ENCODE measurements at places on chromosomes 2 and 18.

GRCh38 chr2:59779571-59779970 is 773.9 kb downstream of the BCL11A start:
- no peak for DNase-seq

DNA sequence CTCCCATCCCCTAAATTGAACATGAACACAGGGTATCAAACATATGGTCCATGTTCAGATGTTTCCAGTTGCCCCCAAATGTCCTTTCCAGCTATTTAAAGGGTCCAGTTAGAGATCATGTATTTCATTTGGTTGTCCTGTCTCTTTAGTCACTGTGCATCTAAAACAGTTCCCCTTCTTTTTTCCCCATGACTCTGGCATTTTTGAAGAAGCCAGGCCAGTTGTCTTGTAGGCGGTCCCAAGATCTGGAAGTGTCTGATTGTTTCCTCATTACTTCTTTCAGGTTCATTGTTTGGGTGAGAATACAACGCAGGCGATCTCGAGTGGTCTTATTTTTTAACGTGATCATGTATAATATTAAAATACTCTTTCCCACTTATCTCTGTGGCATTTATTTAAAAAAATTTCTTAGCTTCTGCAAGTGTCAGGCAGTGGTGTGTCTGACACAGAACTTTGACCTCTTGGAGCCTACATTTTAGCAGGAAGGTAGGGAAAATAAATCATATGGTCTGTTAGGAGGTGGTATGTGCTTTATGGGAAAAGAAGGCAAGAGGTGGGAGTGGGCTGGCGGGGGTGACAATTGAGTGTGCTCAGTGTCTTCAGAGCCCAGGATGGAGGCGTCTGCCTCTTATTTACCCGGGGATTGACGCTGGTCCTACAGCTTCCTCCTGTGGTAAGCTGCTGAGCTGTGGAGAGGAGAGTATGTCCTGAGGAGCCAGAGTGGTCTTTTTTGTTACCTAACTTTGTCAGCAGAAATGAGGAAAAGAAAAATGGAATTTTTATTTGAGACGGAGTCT is 8.1 kb downstream of the RAB31 start:
- no peak for DNase-seq

- no peak for DNase-seq
Observed at GRCh38 chr2:74915743-74916142, 42.7 kb upstream of the POLE4 start.

DNA sequence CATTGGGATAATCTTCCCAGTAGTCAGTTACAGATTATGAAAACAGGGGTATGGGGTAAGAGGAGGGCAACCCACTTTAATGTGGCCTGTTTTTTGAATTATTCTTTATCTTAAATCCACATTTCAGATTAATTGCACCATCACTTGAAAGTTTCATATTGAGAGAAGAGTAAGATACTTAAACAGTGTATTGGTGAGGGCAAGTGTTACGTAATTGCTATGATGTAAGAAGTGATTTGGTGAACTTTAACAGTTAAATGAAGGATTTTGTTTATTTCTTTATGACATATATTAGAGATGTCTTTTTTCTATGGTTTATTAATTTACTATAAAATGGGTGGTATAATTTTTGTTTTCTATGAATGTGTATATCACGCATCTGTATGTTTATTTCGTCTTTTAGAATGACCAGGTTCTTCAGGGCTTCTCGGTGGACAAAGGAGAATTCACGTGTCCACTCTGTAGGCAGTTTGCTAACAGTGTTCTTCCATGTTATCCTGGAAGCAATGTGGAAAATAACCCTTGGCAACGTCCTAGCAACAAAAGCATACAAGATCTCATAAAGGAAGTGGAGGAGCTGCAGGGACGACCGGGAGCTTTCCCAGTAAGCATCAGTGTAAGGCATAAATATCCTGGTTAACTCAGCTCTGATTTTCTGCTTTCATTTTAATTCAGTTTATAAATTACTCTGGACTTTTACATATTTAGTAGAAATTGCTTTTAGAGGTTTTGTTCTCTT is 171.2 kb upstream of the MYO3B start:
- no peak for DNase-seq

DNA sequence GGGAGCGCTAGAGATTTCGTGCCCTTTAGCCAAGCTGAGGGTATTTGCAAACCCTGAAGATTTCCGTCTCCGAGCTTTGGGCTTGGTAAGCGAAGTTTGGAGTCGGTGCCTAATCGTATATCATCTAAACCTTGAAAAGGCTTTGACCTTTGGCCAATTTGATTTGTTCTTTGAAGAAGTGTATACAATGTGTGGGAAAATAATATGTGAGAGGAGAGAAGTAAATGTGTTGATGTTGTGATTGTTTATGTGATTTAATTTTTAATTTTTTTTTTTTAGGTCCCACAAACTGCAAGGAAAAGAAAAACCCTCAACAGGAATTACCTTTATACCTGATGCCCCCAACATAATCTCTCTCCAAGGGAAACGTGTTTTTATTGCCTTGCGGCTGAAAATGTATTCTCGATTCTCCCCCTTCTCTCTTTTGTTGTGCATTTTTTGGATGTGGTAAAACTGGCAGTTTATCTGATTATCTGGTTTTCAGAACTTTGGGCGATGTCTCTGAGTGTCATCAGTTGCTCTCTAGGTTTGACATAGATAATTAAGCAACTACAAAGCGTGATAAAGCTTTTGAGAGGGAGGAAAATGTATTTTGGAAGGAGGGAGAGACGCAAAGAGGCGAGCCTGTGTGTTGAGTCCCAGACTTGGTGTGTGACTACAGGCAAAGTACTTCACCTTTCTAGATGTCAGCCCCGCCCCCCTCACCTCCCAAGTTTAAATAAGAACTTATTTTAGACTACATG is 912 bp upstream of the FBXO11 start:
- DNase-seq: no peak

DNA sequence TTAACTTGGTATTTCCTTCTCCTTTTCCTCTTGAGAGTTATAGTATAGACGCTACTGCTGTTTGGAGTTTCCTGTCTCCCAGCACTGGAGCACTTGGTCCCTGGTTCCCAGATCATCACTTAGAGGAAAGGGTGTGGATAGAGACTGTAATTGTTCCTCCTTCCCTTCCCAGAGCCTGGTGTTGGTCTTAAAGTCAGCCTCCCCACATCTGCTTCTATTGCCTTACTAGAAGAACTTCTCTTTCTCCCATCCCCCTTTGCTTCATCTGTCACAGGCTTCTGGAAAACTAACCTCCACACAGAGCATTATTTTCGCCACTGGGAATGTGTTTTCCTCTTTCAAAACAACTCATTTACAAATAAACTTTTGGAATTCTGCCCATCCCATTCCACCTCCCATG is 131.0 kb downstream of the CCDC85A start:
- no peak for DNase-seq

DNA sequence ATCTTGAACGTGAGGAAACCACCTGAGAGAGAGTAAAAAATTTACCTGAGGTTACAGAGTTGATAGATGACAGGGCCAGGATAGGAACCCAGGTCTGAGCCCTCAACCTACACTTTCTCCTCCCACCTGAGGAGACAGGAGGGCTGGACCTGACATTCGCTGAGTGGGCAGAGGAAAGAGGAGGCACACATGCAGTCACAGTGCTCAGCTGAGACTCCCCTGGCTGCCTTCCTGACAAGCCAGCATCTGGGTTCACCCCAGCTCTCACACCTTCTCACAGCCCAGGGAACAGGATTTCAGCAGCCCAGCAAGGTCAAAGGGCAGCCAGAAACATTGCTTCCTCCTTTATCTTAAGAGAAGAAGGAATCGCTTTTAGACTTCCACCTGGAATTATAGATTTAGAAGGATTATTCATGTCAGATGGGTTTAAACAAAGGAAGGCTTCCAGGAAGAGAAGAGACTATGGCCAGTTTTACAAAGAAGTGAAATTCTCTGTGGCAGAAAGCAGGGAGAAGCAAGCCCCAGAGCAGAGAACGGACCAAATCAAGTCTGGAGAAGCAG is 18.1 kb upstream of the PKDCC start:
- no peak for DNase-seq

DNA sequence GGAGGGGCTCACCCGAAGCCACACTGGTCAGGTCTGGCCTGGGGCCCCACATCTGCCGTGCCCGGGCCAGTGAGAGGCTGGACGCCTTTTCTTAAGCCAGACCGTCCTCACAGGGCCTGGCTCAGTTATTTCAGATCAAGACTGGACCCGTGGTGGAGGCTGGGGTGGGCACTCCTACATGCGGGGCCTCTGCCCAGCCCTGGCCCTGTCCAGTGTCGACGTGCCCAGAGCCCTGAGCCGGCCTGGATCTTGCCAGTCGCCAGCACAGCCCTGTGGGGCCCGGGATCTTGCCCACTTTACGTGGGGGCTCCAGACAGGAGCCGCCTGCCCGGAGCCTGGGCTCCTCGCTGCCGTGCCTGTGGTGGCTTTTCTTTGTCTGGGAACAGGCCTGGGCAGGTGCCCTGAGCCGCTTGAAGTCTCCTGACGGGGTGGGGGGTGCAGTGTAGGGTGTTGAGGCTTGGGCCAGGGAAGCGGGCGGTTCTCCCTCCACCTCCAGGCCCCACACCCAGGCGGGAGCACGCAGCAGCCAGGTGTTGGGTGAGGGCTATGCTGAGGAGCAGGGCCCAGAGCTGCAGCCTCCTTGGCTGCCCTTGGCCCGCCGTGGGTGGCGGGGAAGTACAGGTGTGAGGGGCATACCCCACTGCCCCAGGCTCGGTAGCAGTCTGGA is 6.0 kb downstream of the GPC1 start:
- DNase-seq: peak; percentile 60

DNA sequence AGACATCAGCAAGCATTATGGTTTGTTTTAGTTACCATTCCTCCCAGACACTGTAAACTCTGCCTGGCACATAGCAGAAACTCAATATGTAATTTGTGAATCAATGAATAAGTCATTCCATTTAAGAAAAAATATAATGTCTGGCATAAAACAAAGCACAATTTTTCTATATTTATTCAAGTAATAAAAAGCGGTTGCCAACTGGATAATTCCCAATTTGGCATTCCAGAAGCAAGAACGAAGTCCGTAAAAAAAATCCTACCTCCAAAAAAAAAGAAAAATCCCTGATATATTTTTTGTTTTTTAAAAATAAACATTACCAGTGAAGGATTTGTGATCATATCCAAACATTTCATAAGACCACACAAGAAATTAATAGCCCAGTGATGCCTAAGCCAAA is 351.3 kb upstream of the LRRTM4 start:
- no peak for DNase-seq

- DNase-seq: no peak
Observed at GRCh38 chr2:217795067-217795466, 207.7 kb downstream of the TNS1 start.

DNA sequence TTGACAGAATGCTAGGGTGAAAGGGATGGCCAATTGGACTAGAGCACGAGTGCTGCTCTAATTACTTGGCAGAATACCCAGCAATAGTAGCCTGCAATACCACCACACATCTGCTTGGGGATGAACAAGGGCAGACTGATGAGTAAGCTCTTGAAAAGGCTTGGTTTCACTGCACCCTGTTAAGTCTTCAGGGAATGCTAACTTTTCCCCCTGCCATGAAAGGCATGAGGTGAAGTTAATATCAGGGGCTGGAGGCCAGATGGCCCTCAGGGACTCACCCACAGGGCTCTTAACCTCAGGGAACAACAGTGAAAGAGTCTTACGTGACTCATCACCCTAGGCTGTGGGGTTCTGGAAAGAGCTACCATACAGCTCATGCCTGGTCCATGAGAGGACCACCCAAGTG is 51.7 kb upstream of the MYL1 start:
- no peak for DNase-seq

GRCh38 chr18:3481696-3482210 is 31.8 kb downstream of the TGIF1 start:
- DNase-seq: peak; percentile 37

DNA sequence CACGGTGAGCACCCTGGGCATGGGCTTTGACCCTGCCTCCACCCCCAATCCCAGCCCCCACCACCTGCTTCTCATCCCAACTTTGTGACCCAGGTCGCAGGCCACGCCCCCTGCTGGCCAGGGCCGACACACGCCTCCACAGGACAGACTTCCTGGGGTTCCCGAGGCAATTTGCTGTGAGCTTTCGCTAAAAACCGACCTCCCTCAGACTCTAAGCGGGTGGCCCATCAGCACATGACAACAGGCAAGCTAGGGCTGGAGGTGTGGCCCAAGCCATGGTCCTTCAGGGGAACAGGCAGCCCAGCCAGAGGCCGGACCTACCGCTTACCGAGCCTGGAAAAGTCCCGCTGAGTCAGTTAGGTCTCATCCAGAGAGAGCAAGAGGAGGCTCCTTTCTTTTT is 31.9 kb downstream of the C1QL2 start:
- DNase-seq: peak; percentile 48

DNA sequence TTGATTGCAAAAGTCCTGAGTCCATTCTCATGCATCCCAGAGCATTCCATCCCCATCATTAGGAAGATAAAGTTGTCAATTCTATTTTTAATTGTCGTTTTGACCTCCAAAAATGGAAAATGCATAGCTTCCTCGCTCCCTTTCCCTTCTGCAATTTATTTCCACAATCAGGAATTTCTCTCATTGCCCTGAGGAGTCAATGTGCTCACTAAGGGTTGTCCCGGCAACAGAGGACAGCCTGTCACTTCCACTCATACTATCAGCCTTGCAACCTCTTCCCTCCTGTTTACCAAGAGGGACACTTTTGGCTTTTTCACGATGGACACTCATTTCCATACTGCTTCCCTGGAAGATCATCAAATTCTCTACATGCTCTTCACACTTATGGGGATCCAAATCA is 164.8 kb downstream of the MYO5B start:
- DNase-seq: no peak

GRCh38 chr2:126662621-126663020 is 6.7 kb downstream of the GYPC start:
- no peak for DNase-seq

- DNase-seq: no peak
Observed at GRCh38 chr2:238853721-238854120, 5.8 kb downstream of the TWIST2 start.

DNA sequence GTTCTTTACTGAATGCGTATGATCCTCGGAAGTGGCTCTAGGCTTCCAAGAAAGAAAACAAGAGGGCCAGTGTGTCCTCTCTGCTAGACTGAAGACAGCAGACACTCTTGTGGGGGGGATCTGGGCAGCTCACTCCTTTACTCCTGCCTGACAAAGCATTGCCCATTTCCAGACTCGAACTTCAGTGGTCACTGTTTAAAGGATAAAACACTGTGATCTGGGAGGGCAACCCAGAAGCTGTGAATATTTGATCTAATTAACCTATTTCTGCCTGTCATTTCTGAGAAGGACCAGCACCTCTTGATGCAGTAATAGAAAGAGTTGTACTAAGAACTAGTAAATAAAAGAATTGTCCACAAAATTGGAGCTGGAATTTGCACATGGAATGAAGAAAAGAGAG is 24.5 kb upstream of the CCDC68 start:
- no peak for DNase-seq

DNA sequence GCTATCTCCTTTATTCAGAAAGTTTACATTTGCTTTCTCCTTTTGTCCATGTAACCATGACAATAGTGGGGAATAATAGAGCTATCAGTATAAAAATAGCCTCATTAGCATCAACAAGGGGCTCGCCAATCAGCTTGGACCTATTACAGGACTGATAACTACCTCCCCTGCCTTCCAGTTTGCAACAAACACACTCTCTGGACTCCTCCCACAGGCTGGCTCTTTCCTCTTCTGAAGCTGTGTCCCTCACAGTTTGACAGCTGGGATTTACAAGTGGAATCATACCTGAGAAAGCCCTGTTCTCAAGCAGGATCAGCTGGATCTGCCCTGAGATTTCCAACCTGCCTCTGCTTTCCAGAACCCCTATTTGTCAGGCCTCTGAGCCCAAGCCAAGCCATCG is 162.5 kb downstream of the GRB14 start:
- no peak for DNase-seq

All from RWPE1 (cell line).